T47D (cell line): ENCODE measurements at places on chromosomes 5 and 9.

GRCh38 chr5:159133041-159133741 lies 33.5 kb upstream of the EBF1 start:
- no peak for DNase-seq

DNA sequence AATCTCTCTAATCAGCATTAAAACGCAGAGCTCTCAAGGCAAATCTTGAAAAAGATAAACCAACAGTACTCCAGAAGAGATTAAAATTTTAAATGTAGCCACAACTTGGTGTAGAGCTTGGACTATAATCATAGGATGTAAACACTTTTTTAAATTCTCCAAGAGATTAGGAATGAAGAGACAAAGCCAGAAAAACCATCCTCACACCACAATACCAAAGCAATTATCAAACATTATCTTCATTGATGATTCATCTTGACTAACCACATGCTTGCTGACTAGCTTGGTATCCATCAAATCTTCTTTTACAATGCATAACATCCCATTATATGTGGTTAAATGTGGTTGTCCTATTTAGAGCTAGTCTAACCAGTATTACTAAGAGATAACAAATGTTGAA lies 815.1 kb downstream of the TLE1 start:
- DNase-seq = no peak

DNA sequence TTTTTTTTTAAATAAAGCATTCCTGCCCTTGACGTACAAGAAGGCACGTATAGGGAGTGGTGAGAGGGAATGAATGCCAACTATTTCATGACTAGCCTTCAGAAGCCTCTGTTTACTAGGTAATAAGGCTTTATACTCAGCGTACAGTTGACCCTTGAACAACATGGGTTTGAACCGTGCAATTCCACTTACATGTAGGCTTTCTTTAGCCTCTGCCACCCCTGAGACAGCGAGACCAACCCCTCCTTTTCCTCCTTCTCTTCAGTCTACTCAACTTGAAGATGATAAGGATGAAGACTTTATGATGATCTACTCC lies 22.5 kb downstream of the CDC42SE2 start:
- DNase-seq = no peak

DNA sequence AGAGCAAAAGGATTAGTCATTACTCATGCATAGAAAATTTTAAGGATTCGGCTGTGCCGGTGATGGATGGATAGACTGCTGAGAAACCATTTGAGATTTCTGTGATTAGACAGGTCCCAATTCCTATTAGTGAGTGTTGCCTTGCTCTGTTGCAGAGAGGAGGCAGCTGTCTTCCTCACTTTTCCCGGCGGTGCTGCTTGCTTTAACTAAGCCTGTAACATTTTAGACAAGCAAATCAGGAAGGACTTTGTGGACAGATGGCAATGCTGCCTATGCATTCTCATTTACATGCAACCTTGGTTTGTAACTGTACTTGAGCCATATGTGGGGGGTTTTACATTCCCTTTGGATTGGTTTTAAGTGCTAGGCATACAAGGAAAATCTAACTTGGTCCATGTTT lies 1176.3 kb downstream of the CDH18 start:
- DNase-seq = no peak

GRCh38 chr9:72749276-72749675 lies 203.6 kb downstream of the ALDH1A1 start:
- DNase-seq = no peak

GRCh38 chr5:172090976-172091547 lies 84.6 kb upstream of the FBXW11 start:
- DNase-seq = no peak

DNA sequence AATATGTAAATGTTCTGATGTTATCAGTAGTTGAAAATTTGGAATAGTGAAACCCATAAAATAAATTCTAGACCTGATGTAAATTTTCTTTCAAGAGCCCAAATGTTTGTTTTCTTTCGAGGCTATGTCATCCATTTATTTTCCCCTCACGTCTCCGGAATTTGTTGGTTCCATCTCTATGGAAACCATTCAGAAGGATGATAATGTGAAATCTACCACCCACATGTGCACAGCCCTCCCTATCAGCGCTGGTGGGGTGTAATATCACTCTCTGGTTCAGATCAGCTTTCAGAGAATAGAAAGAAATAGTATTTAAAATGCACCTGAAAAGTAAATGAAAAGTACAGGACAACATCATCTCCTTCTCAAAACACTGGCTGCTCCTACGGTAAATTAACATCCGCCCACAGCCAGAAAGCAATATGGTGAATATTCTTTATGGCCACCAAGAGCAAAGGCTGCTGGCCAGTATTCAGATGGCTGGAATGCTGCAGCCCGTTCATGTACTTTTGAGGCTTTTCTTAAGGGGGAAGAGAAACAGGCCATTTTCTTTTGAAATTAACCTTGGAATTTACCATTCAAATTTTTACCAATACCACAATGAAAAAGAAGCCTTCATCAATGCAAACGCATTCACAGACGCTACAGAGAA lies 28.5 kb downstream of the GLDC start:
- no peak for DNase-seq

DNA sequence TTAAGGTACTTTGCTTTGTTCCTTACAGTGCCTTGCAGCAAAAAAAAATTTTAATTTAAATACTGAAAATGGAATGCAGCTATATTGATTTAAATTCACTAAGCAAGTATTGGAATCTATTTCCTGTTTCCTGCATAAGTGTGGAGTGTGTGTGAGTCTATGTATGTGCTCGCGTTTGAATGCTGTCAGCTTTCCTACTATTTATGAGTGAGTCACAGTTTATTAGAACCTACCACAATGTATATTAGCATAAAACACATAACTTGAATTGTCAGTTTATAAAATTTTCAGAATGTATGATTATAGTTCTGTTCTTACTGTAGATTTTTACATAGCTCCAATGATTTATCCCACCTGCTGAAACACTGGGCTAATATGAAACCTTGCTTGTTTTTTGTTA lies 302.1 kb downstream of the NR2F1-AS1 start:
- DNase-seq = no peak

GRCh38 chr5:25618821-25619220 lies 974.0 kb upstream of the CDH10 start:
- DNase-seq = no peak

- no peak for DNase-seq
Observed at GRCh38 chr9:26813247-26813646, 79.4 kb downstream of the CAAP1 start.

DNA sequence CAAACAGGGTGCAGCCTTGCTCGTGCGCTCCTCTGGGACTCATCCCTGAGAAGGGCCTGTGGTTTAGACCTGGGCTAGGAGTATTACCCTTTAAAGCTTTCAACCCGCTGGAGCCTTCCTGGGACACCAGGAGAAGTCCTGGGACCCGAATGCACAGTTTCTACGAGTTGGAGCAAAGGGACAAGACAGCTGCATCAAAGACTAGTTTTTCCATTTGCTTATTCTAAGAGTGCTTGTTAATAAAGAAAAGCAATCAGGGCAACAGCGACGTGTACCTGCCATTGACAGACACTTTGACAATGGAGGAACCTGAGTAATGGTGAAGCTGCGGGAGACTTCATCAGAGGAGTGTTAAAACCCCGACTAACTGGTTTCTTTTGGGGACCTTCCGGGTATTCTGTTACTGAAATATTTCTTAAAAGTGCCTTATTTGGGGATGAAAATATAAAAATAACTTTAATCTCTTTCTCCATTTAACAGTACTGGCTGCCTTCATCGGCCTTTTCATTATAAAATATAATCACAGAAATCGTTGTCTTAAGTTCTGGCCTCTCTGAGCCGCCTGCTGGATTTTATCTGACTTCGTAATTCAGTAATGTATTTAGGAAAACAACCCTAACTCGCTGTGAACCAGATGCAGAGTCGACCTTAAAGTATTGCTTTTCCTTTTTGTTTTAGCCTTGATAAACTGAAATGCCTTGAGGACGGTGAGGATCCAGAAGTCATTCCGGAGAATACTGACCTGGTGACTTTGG lies 732 bp downstream of the SNAPC3 start:
- peak; percentile 34 for DNase-seq

GRCh38 chr9:135609366-135609955 lies 29.9 kb downstream of the GLT6D1 start:
- DNase-seq = no peak

DNA sequence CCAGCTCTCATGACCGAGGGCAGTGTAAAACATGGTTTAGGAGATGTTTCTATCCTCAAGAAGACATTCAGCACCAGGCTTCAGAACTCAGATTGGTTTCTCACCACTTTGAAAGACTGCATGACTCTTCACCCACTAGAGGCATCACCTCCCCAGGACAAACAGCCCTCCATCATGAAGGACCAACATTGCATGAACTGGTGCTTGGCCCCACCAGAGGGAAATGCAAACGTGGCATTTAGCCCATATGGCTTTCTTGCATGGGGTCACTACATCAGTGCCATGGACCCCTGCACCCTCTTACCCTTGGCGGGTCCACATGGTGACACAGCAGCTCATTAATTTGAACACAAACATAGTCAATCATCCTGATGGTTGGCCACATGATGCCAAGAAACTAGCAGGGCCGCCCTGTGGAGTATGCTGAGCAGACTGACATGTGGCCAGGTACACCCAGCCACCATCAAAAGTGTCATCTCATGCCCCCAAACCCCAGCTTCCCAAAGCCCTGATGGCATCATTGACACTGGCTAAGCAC lies 129.5 kb upstream of the FSTL4 start:
- no peak for DNase-seq

DNA sequence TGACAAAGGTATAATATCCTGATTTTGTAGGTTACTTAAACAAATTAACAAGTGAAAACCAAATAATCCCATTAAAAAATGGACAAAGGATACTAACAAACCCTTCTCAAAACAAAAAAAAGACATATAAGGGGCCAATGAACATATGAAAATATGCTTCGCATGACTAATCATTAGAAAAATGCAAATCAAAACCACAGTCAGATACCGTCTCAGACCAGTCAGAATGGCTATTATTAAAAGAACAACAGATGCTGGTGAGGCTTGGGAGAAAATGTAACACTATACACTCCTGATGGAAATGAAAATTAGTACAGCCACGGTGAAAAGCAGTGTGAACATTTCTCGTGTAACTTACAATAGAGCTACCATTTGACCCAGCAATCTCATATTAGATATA lies 1542.2 kb upstream of the CDH9 start:
- no peak for DNase-seq

DNA sequence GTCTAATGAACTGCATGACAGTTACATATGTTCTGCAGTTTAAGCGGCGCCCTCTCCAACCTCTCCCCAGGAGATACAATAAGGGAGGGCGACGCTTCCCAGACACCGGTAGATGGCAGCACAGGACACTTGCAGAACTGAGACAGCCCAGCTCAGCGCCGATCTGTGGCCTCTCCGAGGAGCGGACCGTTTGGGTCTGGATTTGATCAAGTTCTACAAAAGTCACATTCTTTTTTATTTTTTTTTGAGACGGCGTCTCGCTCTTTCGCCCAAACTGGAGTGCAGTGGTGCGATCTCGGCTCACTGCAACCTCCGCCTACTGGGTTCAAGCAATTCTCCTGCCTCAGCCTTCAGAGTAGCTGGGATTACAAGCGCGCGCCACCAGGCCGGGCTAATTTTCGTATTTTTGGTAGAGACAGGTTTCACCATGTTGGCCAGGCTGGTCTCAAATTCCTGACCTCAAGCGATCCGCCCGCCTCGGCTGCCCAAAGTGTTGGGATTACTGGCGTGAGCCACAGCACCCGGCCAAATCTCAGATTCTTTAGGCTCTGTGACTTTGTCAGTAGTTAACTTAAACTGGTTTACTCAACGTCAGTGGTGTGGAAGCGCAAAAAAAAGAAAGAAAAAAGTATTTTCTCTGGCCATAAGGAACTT lies 1.4 kb upstream of the ATOSB start:
- DNase-seq = peak; percentile 93

DNA sequence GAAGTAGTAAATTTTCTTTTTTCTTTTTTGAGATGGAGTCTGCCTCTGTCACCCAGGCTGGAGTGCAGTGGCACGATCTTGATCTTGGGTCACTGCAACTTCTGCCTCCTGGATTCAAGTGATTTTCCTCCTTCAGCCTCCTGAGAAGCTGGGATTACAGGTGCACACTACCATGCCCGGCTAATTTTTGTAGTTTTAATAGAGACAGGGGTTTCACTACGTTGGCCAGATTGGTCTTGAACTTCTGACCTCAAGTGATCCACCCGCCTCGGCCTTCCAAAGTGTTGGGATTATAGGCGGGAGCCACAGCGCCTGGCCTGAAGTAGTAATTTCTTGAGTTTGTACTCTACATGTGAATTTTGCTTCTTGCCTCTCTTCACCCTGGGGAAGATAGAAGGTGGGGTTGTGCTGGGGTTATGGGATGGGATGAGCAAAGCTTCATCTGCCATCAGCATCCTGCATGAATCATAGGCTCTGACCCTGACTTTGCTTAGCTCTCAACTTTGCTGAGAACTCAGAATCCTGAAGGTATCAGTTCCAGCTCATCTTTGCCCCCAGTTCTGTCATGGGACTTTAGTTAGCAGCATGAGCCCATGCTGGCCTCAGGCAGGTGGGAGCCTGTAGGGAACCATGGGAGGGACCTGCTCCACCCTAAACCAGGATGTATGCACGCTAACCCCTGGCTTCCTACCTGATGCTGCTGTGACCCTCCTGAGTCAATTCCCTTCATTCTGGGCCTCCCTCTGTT lies 9.3 kb upstream of the CCL21 start:
- DNase-seq = no peak

GRCh38 chr5:54993318-54993717 lies 7.9 kb upstream of the ESM1 start:
- no peak for DNase-seq

DNA sequence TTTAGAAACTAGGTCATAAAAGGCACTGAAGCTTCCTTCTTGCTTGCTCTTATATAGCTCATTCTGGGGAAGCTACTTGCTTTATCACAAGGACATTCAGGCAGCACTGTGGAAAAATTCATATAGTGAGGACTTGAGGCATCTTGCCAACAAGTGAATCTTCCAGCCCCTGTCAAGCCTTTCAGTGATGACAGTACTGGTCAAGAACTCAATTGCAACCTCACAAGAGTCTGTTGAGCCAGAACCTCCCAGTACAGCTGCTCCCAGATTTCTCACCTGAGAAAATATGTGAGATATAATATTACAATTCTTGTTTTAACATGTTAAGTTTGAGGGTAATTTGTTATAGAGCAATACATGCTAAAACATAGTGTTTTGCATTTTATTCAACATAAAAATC lies 2011.0 kb upstream of the NUDT12 start:
- no peak for DNase-seq

- no peak for DNase-seq
Observed at GRCh38 chr9:129907201-129907600, 71.9 kb downstream of the USP20 start.

DNA sequence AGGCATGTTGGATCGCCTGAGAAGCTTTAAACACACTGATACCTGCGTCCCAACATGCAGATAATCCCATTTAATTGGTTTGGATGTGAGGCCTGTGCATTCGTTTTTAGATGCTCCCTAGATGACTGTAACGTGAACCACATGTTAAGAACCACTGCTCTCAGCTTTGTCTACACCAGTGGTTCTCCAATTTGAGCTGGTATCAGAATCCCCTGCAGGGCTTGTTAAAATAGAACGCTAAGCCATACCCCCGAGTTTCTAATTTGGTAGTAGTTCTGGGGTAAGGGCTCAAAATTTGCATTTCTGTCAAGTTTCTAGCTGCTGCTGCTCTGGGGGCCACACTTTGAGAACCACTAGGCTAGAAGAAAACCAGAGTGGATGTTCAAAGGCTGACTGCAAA lies 74.7 kb downstream of the S1PR3 start:
- no peak for DNase-seq
